Hippocampal formation (tissue), 2 donors: ENCODE measurements at places on chromosomes 5 and 9.

GRCh38 chr5:54930736-54931135, 54.7 kb downstream of the ESM1 start:
- DNase-seq = no peak

GRCh38 chr5:146130440-146131045, 25.2 kb upstream of the PLAC8L1 start:
- DNase-seq = no peak

- no peak for DNase-seq
These were observed 279.0 kb downstream of the AUH start for GRCh38 chr9:91082731-91083130.

DNA sequence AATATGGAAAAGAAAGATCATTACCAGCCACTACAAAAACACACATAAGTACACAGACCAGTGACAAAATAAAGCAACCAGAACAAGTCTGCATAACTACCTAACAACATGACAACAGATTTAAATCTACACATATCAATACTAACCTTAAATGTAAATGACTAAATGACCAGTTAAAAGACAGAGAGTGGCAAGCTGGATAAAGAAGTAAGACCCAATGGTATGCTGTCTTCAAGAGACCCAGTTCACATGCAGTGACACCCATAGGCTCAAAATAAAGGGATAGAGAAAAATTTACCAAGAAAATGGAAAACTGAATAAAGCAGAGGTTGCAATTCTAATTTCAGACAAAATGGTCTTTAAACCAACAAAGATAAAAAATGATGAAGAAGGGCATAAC, 938.1 kb downstream of the EFNA5 start:
- no peak for DNase-seq

- no peak for DNase-seq
These were observed 45.3 kb downstream of the SMARCA2 start for GRCh38 chr9:2060424-2060823.

DNA sequence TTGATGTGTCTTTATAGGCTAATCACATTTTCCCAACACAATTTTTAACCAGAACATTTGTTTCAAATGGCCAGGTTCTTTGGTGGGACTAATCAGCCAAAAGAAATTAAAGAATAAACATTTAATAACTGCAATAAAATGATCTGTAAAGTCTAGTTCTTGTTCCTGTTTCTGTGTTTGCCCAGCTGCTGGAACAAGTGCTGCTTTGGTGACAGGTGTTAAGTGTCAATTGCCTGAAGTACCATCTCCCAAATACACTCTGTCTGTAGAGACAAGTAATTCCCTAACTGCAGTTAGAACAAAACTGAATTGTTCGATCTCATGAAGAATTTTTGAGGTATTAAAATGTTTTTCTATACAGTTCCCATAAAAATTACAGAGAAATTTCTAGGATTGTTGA, 402.3 kb upstream of the CHD1 start:
- DNase-seq = no peak

DNA sequence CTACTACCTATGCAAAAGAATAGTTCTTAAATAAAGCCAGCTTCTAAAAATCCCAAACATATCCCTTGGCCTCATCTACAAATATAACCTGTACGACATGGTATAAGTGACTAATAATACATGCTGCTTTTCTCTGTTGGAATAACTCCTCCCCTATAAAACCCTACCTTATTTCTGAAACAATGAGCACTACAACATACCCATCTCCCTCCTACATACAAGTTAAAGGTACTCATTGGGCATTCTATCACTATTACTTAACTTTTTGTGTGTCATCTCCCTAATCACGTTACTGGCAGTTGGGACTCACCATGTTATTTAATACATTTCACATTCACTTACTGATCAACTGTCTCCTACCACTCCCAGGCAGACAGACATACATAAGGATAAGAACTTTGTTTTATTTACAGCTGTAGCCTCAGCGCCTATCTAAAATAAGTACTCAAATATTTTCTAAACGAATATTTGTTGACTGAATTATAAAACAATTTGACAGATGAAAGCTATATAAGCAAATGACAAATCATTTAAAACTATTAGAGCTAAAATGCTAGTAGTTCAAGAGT, 4.1 kb downstream of the CLK4 start:
- no peak for DNase-seq

DNA sequence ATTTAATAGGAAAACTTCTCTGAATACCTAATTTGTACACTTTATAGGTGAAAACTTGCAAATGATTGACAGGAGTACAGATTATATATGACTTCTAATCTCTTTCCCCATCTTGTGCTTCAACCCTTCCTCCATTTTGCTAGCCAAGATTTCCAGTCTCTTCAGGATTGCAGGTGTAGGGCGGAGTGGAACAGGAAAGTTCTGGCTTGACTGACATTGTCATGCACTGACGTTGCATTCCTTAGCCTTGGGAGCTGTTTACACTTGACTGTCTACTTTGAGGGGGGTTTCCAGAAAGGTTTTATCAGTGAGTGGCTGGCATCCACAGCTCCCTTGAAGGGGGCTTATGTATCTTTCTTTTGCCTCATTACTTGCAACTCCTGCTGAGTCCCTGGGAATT, 34.1 kb upstream of the GRIA1 start:
- no peak for DNase-seq

DNA sequence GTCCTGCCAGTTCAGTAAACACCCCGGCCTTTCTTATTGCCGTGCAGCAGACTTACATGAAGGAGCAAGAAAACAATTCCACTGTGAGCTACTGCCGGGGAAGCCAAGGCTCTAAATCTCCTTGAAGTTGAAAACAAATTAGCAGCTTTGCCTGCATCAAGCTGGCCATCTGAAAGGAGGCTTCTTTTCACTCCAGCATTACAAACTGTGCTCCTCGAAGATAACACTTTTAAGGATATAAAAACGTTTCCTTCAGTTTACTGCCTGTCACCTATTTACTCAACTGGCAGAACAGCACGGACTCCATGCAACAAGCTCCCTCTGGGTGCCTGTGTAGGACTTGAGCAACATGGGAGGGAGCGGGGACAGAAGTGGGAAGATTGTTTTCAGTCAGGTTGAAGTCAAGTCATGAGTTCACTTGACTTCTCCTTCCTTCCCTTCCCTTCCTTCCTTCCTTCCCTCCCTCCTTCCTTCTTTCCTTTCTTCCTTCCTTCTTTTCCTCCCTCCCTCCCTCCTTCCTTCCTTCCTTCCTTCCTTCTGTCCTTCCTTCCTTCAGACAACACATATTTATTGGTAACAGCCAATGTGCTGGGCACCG, 67.4 kb downstream of the ZNF608 start:
- DNase-seq = no peak

DNA sequence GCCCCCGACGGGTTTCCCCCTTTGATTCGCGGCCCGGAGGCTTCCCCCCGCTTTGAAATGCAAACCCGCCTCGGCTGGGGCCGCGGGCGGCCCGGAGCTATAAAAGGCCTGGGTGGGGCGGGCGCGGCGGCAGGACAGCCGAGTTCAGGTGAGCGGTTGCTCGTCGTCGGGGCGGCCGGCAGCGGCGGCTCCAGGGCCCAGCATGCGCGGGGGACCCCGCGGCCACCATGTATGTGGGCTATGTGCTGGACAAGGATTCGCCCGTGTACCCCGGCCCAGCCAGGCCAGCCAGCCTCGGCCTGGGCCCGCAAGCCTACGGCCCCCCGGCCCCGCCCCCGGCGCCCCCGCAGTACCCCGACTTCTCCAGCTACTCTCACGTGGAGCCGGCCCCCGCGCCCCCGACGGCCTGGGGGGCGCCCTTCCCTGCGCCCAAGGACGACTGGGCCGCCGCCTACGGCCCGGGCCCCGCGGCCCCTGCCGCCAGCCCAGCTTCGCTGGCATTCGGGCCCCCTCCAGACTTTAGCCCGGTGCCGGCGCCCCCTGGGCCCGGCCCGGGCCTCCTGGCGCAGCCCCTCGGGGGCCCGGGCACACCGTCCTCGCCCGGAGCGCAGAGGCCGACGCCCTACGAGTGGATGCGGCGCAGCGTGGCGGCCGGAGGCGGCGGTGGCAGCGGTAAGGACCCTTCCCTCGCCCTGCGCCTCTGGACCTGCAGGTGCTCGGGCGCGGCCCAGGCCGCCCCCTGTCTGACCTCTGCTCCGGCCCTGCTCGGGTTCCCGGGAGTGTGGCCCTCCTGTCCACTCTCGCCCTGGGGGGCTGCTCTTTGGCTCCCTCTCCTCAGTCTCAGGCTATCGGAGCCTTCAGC, at the start of gene CDX1:
Gene CDX1 (plus strand): TSS at position 129 of the 862 bp plus-strand sequence. CDS start 99 bp downstream, at position 228.
- DNase-seq = no peak

DNA sequence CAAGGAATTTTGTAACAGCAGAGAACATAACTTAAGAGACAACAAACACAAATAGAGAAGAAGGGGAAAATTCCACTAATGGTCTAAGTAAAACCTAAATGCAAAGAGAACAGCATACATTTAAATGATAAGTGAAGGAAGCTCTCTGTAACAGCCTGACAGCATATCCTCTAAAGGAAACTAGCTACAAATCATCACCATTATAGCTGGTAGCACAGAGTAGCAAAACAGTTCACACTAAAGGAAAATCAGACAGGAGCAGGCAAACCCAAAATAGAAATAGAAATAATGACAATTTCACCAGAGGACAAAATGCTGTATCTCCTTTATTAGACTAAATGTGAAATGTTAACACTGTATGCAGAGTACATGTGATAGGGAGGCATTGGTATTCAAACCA, 532.8 kb downstream of the PTPRD start:
- DNase-seq = no peak

DNA sequence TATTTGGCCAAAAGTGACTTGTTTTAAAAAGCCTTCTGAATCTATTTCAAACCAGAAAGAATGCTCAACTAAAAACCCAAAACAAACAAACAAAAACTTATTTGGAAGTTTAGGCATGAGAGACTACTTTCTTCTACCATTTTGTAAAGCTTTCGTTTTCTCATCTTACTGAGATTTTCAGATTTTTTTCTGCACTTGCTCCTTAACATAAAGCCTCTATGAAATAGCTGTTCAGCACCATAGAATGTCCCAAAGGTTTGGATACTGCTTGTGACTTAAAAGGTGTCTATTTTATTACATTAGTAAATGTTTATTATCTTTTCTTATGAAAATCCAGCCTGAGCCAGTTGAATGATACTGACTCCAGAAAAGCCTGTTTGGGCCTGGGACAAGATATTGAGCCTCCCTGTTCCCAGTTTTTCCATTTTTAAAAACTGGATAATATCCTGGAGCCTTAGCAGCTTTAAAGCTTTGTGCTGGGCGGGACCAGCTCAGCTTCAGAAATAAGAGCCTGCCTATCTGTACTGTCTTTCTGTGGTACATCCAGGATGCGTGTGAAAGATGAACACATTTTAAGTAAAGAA, 292.6 kb downstream of the ZSWIM6 start:
- DNase-seq = no peak

- DNase-seq = no peak
These were observed 84.4 kb downstream of the CNTLN start for GRCh38 chr9:17219261-17219660.

DNA sequence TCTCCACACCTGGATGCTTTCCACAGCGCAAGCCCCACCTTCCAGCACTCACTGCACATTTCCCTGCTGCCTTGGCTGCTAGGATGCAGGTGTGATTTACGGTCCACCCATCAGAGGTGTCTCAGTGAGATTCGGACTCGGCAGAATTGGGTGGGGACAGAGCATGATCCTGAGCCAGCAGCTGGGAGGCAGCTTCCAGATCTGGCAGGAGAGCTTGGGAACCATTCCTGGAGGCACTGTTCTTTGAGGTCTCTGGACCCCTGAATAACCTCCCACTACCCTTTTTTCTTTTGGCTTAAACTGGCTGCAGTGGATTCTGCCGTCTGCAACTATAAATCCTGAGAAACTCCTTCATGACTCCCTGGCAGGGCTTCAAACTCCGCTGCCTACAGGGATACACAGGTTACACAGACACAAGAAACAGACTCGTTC, 99.6 kb upstream of the PHYKPL start:
- no peak for DNase-seq

DNA sequence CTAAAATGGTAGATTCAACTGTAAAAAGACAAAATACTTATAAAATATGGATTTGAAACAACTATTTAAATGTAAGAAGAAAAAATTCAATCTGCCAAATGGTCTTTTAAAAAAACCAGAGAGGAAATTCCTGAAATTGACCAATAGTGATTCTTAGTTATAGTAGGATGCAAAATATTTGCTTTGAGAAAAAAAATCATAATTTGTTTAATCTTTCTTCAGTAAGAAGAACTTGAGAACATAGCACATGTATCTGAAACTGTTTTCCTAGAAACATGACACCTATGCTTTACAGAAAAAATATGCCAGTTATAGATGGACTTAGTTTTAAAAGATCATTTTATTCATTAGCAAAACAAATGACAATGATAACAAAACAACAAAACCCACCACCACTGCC, 186.9 kb upstream of the CD180 start:
- DNase-seq = no peak

DNA sequence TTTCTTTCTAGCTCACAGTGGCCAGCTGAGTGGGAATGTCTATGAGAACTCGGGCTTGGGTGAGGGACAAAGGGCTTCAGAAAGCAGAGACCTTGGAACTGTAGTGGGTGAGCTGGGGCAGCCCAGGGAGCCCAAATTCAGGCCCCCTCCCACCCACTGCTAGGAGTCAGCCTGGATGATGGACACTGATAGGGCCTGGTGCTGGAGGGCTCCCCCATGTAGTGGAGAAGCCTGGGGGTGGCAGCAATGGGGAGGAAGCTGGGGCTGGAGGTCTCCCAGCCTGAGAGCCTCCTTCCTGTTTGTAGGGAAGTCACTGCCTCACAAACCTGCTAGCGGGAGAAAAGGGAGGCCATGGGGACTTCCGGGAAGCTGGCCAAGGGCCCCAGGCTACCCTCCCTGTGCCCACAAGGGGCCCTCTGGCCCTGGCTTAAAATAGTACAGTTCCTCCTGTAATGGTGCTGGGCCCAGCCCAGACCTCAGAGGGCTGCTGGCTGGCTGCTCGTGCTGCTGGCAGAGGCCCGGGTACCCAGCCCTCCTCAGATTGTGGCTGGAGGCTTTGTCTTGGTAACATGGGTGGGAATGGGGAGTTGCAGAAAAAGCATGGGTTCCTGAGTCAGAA, 6.3 kb upstream of the NR5A1 start:
- no peak for DNase-seq

DNA sequence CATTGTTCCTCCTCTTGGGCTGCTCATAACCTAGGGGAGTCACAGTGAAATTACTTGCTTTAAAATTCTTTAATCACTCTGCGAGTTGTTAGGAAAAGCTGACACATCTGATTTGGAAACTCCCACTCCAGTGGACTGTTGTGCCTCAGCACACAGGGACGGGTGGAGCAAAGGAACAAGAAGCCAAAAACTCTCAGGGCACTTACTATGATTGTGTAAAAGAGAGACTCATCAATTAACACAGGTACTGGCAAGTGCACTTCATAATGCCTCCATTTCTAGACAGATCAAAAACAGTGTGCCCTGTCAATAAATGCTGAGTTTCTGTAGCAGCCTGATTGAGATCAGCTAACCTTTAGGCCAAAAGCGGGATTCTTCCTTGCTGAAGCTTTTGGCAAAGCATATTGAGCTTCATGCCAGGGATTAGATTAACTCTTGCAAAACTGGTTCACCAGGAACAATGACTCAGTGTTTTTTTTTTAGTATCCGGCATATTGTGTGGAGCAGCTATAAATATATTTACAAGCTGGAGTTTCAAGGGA, 55.9 kb downstream of the TMC1 start:
- no peak for DNase-seq
